ENCODE measurements at places on chromosomes 7 and 10.
A peak's percentile ranks its signal among the peaks of the same experiment; 100 is the strongest.

- DNase-seq, result no peak
These were observed 957 bp upstream of the SVIL start for GRCh38 chr10:29635711-29636144.

GRCh38 chr10:99984211-99985034, 25.3 kb downstream of the DNMBP start:
- peak; percentile 10 for DNase-seq

DNA sequence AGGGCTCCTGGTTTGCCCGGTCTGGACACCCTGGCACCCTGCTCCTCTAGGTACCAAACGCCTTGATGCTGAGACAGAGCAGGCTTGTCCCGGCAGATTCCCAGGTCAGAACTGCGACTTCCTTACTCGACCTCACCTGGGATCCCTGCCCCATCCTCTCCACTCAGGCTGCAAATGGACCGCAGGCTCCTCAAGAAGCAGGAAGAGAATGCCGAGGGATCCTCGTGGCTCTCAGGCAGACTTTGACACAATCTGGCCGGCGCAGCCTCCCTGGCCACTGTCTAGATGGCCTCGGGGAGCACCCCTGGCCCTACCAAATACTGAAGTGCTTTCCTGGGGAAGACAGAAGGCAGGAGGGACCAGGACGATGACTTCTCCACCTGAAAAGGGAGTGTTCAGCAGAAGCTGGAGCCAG, 421 bp upstream of the NODAL start:
- no peak for DNase-seq

- peak; percentile 71 for DNase-seq
These were observed at the start of gene SLC29A3 for GRCh38 chr10:71319042-71319799. TSS of gene SLC29A3 (plus strand) at chr10:71319259. CDS start at chr10:71319310, 51 bp downstream.

DNA sequence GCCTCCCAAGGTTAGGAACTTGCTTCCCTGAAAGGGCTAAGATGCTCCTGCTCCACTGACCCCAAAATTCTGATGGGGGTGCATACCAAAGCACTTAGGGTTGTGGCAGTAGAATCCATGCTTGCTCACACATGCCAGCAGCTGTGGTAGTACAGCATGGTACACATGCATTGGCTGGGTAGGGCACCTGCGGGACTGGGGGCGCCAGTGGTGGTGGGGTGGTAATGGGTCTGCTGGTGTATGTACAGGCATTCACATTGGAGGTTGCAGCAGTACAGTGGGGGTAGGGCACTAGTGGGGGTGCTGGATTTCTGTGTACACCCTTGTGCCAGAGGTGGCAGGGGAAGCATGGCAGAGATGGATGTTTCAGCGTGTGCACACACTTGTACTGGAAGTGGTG, 72.3 kb upstream of the TAS2R16 start:
- no peak for DNase-seq

DNA sequence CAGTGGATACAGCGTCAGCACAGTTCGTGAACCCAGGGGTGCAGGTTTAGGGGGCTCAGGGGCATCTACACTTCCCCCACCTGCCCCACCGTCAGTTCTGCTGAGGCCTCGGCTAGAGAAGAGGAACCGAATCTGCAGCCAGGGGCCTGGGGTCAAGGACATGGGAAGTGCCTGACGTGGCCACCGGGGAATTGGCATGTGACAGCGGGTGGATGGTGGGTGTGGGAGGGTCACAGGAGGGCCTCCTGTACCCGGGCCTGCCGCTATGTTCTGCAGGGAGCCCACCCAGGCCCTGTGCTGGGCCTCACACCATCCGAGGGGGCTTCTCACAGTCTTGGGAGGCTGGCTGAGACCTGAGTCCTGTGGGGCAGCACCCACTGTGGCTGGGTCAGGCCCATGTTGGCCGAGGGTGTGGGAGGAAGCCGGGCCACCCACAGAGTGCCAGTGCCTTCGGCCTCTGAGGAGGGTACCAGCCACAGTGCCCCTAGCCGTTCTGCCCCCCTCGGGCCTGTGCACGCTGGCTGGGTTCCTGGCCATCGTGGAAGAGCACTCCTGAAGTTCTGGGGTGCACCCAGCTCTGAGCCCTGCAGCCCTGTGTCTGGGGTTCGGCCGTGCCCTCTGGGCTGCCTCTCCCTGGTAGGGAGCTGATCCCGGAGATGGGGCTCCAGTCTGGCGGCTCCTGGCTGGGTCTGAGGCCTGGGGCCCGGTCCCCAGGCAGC, 5.9 kb downstream of the TTYH3 start:
- no peak for DNase-seq

- no peak for DNase-seq
These were observed 89.6 kb downstream of the ELAPOR2 start for GRCh38 chr7:86969865-86970264.

GRCh38 chr7:19112274-19113001, 5.0 kb downstream of the TWIST1 start:
- no peak for DNase-seq

DNA sequence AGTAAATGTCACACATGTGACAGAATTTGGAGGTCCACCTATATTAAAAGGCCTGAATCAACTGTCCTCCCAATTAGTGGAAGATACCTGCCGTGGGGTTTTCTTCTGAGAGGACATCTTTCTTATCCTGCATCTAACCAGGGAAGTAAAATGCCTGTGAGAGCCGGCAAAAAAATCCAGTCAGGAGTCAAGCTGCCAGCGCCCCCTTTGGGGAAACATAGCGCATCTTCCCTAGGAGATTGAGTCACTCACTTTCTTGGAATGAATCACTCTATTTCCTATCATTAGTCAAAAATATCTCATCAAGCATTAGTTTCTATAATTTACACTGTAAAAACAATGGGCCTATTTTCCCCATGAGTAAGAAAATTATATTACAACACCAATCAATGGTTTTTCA, 66.4 kb upstream of the ANK3 start:
- no peak for DNase-seq

- no peak for DNase-seq
These were observed 1.6 kb upstream of the ADARB2 start for GRCh38 chr10:1738950-1739349.

DNA sequence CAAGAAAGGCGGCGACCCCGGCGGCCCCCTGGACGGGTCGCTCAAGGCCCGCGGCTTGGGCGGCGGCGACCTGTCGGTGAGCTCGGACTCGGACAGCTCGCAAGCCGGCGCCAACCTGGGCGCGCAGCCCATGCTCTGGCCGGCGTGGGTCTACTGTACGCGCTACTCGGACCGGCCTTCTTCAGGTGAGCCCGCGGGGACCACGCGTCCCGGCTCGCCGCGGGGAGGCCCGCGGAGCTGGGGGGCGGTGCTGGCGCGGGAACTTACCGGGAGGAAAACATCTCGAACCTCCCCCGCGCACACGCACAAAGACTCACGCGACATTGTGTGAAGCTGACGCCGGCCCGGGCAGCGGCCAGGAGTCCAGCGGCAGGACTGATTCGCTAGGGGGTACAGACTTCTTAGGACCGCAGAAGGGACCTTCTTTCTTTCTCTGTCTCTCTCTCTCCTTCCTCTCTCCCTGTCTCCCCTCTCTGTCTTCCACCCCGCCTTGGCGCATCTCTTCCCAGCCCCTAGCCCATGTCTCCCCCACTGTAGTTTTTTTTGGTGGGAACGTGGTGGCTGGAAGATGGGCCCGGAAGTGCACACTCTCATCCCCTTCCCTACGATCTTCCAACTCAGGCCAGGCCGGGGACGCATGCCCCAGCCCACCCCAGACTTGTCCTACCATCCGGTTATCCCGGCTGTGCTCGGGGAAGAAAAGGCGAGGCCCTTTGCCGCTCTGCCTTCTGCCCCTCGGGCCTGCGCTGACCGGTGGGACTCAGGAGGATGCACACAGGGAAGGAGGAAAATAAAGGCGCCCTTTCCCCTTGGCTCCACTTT, 1.2 kb downstream of the EN2 start:
- no peak for DNase-seq

GRCh38 chr7:133167300-133167699, 85.4 kb upstream of the CHCHD3 start:
- no peak for DNase-seq

GRCh38 chr7:19392246-19392645, 247.0 kb upstream of the FERD3L start:
- no peak for DNase-seq

DNA sequence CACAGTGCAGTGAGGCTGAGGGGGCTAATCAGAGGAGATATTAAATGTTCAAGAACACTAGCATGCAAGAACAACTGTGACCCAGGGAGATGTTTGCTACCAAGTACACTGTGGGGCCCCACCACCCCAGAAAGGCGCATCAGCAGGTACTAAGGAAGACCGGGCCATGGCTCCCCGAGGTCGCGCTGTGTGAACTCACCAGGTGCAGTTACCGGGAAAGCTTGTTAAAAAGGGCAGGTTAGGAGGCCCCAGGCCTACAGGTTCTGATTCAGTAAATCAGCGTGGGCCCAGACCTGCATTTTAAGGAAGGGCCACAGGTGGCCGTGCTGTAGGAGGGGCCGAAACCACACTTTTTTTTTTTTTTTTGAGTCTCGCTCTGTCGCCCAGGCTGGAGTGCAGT, 54.6 kb downstream of the TMEM209 start:
- no peak for DNase-seq

DNA sequence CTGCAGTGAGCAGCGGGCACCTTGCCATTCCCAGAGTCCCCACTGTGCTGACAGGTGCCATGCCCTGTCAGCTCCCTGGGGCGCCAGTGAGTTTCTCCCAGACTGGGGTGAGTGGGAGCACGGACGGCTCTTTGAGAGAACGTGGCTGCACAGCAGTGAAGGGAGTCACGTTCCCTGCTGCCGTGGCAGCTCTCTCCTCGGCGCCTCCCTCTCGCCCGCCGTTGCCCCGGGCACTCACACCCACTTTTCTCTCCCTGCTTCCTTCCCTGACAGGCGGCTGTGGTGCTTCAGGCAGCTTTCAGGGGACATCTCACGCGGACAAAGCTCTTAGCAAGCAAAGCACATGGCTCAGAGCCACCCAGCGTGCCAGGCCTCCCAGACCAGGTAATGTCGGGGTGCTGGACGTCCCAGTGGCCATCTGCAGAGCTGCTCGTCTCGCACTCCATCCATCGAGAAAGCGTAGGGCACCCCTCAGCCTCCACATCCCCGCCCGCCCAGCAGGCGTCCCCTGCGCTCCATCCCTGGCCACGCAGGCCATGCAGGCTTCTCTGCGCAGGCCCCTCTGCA, 27.1 kb upstream of the TTYH3 start:
- no peak for DNase-seq

- DNase-seq, result no peak
These were observed 10.7 kb downstream of the CXCL12 start for GRCh38 chr10:44374155-44374554.

- DNase-seq, result no peak
These were observed 55.1 kb downstream of the VOPP1 start for GRCh38 chr7:55517191-55517633.

- DNase-seq, result no peak
These were observed 19.6 kb downstream of the CEP55 start for GRCh38 chr10:93516006-93516380.

DNA sequence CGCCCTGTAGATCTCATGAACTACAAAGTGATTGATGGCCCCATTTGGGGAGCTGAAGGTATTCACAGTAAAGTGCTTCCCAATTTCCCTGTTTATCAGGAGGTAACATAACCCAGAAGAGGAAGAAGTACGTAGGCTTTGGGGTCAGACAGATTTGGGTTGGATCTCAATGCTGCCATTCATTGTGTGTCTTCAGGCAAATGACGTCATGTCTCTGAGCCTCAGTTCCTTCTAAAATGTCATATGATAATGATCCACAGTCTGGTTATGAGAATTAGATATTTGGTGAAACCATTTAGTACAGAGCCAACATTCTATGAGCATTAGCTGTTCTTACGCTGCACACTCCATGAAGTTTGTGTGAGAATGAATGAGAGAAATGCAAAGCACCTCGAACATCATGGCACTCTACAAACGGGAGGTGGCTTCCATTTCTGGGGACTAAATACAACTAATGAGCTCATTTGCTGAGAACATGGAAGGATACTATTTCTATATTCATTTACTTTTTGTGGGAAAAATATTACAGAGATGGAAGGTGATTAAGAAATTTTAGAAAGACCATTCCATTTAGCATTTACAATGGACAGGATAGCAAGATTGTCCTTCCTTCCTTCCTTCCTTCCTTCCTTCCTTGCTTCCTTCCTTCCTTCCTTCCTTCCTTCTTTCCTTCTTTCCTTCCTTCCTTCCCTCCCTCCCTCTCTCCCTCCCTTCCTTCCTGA, 13.8 kb upstream of the JCAD start:
- no peak for DNase-seq

DNA sequence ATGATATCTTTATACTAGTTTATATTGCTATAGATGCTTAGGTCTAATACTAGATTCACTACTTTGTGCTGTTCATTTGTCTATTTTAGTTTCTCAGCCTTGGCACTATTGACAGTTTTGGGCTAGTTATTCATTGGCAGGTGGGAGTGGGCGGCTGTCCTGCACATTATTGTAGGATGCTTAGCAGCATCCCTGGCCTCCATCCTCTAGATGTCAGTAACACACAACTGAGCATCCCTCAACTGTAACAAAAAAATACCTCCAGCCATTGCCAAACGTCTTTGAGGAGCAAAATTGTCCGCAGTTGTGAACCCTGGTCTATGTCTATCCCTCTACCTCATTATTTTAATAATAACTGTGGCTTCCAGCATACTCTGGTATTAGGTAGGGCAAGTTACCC, 34.4 kb upstream of the PNLIP start:
- DNase-seq, result no peak

GRCh38 chr10:68224810-68225209, 7.1 kb downstream of the ATOH7 start:
- DNase-seq, result no peak

DNA sequence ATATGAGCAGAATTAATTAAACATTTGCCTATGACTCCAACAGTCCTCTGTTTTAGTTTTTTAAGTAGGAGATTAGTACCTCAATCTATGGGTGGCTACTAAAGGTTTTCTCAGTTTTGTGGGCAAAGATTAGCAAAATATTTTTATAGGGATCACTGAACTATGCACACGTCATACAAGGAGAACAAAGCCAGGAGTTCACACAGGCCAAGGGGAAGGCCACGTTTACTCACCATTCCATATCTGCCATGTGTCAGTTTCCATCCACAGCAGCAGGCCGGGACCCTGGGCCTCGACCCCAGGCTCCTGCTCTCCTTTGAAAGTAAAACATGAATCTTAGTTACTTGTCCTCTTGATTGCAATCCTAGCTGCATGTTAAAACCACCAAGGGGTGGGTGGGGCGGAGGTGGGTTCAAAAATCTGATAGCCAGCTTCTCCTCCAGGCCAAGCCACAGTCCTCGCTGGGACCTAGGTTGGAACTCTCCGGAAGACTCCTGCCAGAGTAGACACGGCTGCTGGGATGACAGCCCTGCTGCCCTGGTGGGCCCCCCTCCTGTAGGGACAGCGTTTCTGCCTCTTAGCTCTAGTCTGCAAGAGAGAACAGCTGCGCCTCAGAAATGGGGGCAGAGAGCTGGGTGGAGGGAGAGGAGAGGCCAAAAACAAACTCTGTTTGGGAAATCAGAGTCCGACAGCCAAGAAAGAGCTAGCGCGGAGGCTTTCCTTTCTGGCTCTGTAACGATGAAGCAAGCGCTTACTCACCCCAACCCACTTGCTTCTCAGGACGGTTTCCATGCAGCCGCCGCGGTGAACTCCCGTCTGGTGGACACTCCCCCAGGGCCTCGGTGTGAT, 35.6 kb downstream of the PITRM1 start:
- no peak for DNase-seq

- no peak for DNase-seq
These were observed 461.9 kb downstream of the KCNMA1 start for GRCh38 chr10:77175631-77176222.

GRCh38 chr7:151346-152050, 40.9 kb upstream of the FAM20C start:
- no peak for DNase-seq
